Activated T-helper 1 cell treated with anti-CD3 and anti-CD28 coated beads, Interleukin-2, amount 50 U/mL, for 16 hours (primary cell): ENCODE measurements at places on chromosomes 4 and X.

GRCh38 chr4:100907465-100908454 is 389.9 kb upstream of the EMCN start:
- no peak for DNase-seq

- DNase-seq: no peak
These were observed 55.8 kb downstream of the CLCN5 start for GRCh38 chrX:49978176-49978575.

DNA sequence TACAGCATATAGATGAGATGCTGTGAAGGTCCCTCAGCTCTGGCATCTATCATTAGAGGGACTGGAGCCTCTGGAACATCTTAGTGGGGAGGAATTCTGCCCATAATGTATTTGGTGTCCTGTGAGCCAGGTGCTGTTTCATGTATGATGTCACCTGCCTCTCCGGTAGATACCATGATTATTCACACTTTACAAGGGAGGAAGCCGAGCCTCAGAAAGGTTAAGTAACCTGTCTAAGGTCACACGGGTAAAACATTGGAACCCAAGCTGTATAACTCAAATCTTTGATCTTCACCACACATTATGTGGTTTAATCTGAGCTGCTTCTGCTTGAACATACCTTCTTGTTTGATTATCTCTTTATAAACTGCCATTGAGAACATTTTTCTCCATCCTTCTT is 442.8 kb downstream of the BCOR start:
- DNase-seq: no peak

- no peak for DNase-seq
These were observed 25.6 kb downstream of the TXK start for GRCh38 chr4:48108309-48109073.

DNA sequence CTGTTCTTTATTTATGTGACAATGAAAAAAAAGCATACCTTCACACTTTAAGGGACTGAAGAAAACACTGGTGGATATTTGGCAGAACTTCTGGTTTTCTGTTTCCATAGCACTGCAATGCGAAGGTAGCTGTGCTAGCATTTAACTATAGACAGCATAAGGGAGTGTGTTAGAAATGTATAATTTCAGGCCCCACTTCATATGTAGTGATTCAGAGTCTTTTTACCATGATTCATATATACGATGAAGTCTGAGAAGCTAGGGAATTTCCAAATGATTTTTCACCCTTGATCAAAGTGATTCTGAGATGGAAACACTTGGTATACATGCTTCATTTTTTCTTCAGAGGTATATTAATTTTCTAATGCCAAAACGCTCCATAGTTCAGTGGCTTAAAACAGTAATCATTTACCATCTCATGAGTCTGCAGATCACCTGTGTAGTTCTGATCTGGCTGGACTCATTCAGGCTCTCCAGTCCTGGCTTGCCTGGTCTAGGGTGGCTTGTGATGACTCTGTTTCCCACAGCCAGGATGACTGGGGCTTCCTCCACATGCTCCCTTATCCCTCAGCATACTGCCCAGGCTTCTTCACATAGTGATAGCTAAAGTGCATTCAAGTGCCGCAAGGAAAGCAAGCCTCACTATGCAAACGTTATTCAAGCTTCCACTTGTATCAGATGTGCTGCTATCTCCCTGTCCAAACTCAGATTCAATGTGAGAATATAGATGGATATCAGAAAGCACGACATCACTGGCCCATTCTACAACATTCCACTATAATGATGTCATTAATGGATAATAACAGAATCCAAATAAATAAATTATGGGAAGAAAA is 790.1 kb downstream of the TECRL start:
- no peak for DNase-seq

GRCh38 chr4:128688846-128689437 is 120.6 kb upstream of the JADE1 start:
- no peak for DNase-seq

GRCh38 chrX:72308209-72308565 is 2.5 kb upstream of the CITED1 start:
- DNase-seq: no peak

DNA sequence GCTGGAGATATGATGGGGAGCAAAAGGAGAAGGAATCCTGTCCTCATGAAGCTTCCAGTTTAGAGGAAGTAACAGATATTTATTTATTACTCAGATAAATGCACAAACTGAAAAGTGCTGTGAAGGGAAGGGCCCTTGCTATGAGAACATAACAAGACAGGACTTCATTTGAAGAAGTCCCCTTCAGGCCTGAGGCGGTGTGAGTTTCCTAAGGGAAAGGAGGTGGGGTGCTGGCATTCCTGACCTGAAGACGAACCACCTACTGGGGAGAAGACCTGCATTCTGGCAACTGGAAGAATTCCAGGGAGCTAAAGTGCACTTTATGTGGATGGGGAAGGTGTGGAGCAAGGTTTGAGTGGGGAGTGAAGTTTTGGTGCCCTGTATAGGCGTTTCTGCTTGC is 15.9 kb upstream of the SPARCL1 start:
- no peak for DNase-seq

DNA sequence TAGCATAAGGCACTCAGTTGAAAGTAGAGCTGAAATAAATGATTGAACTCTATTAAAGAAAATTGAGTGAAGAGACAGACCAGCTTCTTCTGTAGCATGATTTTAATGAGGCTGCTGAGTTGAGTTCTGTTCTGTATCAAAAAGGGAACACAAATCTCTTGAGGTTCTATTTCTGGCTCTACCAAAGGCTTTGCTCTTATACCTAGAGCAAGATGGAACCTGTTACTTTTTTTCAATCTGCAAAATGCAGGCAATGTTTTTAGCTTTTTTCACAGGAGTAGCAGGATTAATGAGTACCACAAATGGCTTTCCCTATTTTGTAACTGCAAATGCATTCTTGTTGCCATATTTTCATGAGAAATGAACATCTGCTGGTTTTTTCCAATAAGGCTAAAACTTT is 4.2 kb upstream of the ERVMER34-1 start:
- no peak for DNase-seq

DNA sequence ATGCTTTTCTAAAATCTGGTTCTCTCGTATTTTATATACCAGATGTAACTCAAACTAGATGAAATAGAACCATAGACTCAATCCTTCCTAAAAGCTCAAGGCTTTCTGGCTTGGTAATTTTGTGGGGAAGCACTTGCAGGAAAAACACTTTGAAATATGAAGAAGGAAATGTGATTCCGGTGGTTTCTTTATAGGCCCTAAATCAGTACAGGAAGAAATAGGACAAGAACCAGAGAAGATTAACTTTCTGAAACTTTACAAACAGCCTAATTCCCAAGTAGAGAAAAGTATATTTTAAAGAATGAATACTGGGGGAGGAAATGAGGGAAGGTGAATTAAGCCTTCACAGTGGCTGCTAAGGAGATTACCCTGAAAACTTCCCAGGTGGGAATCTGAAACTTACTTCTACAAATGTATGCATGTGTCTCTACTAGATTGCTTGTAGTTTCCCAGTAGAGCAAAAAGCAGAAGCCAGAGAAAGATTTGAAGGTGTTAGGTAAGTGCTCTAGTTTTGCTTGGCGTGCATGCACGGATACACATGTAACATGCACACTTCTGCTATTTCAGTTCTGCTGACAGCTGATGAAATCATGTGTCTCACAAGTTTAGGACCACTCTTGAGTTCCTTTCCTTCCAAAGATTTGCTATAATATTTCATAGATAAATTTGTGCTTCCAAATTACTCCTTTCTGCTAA is 92.1 kb downstream of the AFF1 start:
- no peak for DNase-seq

DNA sequence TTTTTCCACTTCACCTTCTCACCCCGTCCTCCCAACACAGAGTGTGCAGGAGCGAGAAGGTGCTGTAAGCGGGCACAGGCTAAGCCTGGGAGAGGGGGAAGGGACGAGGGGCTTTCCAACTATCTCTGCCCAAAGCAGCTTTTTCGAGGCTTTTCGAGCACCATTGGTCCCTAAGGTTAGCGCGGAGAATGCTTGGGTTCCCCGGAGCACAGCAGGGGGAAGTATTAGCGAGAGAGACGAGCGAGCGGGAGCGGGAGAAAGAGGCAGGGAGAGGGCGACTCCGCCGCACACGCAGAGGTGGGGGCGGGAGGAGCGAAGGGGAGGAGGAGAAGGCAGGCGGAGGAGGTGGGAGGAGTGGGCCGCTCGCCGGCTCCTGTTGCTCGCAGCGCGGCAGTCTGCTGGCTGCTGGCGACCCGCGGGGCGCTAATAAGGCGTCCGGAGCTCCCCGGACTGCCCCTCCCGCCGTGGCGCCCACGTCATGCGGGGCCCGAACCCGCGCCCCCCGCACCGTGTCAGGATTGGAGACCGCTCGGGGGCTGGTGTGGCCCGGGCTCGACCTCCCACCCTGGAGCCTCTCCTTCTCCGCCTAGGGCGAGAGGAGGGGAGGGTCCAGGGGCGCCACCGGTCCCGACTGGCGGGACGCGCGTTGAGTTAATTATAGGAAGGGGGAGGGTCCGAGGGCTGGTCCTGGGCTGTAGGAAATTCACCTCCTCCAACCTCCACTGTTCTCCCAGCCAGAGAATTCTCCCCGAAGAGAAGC is at the start of gene ADAMTS3:
Gene ADAMTS3 (minus strand): TSS at position 263 of the 760 bp plus-strand sequence. CDS start 459 bp downstream, outside the sequence.
- no peak for DNase-seq

DNA sequence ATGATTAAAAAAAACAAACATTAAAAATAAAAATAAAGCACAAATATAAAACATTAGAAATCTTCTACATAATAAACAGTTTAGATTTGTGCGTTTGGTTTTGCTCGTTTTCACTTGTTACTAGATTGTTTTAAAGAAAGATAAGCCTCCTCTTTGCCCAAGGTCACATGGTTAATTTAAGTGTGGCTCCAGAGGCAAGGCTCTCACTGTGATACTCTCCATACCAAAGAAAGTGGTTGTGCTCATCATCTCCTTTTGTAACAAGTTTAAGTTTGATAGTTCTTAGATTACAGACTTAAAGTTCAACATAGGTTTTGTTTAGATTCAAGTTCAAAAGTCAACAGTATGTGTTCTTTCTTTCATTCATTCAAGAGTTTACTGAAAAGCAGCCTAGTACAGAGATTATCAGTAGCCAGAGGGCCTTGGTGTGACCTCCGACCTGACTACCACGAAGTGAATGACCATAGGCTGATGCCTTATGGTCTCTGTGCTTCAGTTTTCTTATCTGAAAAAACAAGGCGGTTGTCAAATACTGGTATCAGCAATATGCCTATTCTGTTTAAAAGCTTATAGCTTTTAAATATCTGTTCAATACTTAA is 133.2 kb downstream of the ZAR1 start:
- DNase-seq: no peak

GRCh38 chrX:3384327-3384726 is 37.9 kb upstream of the MXRA5 start:
- DNase-seq: no peak

- no peak for DNase-seq
These were observed 146.8 kb downstream of the PTTG2 start for GRCh38 chr4:38106886-38107514.

GRCh38 chr4:122827258-122827878 is 737 bp downstream of the FGF2 start:
- DNase-seq: no peak

- no peak for DNase-seq
These were observed 211.6 kb downstream of the ADAM29 start for GRCh38 chr4:175129797-175130196.

DNA sequence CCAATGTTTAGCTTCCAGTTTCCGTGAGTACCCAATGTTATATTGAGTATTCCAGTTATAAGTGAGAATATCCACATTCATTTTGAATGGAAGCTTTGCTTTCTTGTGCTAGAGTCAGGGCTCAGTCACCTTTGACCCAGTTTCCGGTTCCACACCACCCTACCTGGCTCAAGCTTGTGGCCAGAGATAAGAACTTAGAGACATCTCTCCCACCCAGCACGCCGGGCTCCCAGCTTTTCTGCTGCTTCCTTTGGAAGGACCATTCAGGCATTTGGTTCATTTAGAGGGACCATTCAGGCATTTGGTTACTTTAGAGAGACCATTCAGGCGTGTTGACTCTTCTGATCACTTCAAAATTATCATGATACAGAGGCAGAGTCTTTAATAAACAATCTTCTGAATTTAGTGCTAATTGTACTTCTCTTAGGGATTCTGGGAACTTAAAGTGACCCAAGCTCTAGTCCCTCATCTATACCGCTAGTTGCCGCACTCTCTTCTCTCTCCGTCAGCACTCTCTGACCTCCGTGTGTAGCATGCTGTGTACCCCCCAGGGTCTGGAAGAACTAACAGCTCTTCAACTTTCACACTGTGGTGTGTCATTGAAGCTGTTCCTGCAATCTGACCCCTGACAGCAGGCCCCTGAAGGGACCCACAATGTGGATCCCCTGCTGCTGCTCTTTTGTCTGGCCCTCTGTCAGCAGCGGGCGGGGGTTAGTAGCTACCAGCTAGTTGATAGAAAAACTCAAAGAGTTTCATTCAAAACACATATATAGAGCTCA is 943.1 kb downstream of the ARAP2 start:
- DNase-seq: no peak

DNA sequence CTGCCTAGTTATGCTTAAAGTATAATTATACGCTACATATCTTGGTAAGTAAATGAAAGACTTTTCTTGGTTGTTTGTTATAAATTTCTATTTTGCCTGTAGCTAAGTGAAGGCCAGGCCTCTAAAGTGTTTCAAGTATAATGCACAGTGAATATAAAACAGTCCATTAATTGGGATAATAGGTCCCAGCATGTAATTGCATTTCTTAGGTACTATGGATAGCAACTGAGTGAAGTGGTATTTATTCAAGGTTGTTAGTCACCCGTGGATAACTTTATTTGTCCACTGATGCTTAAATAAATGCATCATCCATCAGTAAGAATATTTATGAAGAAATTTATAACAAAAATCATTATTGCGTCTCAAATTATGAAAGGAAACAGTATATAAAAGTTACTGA is 59.1 kb downstream of the TEX13C start:
- no peak for DNase-seq

- DNase-seq: no peak
These were observed 3.1 kb downstream of the PPBP start for GRCh38 chr4:73984736-73985527.

- DNase-seq: no peak
These were observed 80.1 kb downstream of the RAP1GDS1 start for GRCh38 chr4:98341309-98341708.

- DNase-seq: no peak
These were observed 399.8 kb upstream of the MAD2L1 start for GRCh38 chr4:120466429-120466828.

GRCh38 chr4:111013846-111014245 is 391.0 kb upstream of the PITX2 start:
- DNase-seq: no peak

GRCh38 chr4:26223155-26223554 is 97.7 kb upstream of the RBPJ start:
- DNase-seq: no peak

DNA sequence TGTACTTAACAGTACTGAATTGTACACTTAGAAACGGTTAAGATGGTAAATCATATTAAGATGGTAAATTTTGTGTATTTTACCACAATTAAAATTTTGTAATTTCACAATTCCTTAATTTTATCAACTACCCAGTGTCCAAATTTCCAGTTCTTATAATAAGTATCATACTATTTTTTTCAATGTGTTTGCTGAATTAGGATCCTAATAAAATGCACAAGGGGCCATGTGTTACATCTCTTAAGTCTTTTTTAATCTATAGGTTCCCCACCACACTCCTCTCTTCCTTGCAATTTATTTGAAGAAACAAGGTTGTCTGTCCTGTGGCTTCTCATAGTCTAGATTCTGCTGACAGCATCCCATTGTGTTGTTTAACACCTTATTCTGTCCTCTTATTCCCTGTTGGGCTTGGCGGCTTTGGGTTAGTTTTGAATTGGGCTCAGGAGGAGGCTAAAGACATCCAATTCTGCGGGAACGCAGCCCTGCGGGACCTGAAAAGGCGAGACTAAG is 533 bp upstream of the SYAP1 start:
- no peak for DNase-seq
